NCI-H2081 treated with DMSO at 0.1 percent for 48 hours (cell line): ENCODE measurements at places on chromosomes 4 and X.

- no peak for DNase-seq
These were observed 84.9 kb downstream of the ARHGAP6 start for GRCh38 chrX:11580789-11581188.

GRCh38 chr4:53994382-53995102 lies 69.9 kb downstream of the CHIC2 start:
- no peak for DNase-seq

DNA sequence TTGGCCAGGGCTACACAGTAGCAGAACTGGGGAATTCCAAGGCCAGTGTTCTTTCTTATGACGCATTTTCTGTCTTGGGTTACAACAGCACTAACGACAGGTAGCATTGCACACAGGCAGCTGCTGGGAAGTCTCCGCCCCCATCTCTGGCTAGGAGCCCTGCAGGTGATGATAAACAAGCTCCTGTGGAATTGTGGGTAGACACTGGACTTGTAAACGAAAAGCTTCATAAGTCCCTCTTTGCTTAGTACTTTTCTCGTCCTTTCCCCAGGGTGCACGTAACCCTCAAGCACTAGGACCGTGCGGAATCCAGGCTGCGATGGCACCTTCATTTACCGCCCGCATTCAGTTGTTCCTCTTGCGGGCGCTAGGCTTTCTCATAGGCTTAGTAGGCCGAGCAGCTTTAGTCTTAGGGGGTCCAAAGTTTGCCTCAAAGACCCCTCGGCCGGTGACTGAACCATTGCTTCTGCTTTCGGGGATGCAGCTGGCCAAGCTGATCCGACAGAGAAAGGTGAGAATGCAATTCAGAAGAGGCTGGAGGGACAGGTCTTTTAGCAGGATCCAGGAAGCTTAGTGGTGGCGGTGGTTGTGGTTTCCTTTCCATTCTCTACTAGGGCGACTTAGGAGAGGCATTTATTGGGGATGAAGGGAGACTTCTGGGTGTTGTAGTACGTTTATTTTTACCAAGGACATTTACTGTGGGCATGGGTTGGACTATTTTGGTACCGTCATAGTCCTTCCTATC lies at the start of gene FAAH2:
Gene FAAH2 (plus strand): TSS at position 200 of the 745 bp plus-strand sequence. CDS start 120 bp downstream, at position 320.
- DNase-seq, result peak; percentile 64

DNA sequence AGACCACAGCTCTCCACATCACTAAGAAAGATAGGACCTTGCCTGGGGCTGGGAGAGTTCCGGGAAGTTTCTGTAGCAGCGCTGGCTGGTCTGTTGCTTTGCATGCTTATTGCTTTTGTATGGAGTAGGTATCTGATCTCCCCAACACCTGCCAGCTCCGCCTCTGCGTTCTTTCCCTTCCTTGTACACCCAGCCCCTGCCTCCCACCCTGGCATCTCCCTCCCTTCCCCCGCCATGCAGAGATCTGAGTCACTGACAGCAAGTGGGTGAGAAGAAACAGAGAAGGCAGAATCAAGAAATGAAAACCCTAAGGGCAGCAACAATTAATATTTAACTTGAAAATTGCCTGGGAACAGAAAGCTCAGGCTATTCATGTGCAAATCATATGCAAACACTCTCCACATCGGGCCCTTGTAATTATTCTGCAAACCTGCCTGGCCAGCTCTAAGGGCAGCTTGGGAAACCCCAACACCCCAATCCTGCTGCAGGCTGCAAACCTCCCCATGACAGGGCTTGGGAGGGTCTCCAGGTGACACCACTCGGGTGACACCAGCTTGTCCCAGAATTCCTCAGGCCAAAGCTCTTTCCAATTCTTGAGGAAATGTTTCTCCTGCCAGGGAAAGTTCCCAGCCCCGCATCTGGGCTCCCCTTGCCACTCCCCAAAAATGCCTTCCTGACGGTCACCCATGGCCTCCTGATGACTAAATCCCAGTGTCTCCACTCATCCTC lies 257.2 kb downstream of the FBXW7 start:
- DNase-seq, result peak; percentile 1

- DNase-seq, result no peak
These were observed 645 bp downstream of the AMMECR1 start for GRCh38 chrX:110317061-110317819.

DNA sequence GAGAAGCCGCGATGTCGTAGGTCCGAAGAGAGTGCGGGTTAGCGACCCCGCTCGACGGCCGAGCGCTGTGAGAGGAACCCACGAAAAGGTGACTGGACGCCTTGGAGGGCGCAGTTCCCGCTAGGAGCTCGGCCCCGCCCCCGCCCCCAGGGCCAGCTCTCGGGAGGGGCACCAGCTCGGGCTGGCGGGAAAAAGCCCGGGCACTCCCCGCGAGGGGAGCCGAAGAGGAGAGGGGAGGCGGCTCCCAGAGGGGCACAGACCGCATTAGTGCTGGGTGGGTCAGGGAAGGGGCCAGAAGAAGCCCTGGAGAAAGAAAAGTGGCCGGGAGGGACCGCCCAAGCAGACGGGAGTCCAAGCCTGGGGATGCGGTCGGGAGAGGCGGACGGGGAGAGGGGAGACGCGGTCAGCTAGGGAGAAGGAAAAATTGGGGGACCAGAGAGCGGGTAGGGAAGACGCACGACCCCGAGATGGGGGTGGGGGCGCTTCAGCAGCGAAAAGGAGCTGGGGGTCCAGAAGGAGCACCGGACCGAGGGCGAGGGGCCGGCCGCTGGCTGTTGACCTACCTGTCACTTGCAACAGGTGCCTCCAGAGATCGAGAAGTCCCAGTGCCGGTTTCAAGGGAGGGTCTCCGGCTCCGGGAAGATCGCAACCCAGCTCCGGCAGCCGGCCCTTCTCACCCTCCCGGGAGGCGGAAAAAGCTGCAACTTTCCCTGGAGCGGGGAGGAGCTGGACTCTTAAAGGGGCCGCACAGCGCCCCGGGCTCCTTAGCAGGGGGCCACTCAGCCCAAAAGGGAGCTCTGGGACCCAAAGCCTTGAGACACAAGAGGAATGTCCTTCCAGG lies at the start of gene SYTL4:
Gene SYTL4 (minus strand): TSS at position 681 of the 841 bp plus-strand sequence. CDS start 30,084 bp downstream, outside the sequence.
- no peak for DNase-seq

DNA sequence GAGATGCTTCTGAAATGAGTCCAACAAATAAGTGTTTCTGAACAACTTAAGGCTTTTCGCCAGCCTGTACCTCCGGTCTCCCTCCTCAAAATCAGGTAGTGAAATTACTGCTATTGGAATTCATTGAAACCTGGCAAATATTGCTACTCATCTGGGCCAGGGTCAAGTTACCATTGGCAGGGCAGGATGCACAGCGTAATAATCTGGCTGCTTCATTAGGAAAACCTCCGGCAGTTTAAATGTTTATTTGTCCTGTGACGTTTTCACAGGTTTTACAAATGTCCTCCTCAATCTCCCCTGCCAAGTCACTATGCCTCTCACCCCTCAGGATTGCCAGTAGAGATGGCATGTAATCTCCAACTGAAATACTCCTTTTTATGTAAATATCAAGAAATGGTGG lies 92.6 kb upstream of the KDR start:
- no peak for DNase-seq

DNA sequence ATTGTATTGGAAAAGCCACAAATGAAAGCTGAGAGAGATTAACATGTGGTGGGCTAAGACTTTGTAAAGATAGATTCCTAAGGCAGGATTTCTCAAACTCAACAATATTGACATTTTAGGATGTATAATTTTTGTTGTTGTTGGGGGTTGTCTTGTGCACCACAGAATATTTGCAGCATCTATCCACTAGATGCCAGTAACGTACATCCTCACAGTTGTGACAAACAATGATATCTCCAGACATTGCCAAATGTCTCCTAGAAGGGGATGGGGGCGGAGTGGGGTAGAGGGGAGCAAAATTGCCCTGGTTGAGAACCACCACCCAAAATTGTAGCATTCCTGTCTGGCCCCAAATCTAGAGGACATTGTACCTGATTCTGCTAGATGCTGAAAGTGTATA lies 14.7 kb upstream of the CBR4 start:
- DNase-seq, result no peak

DNA sequence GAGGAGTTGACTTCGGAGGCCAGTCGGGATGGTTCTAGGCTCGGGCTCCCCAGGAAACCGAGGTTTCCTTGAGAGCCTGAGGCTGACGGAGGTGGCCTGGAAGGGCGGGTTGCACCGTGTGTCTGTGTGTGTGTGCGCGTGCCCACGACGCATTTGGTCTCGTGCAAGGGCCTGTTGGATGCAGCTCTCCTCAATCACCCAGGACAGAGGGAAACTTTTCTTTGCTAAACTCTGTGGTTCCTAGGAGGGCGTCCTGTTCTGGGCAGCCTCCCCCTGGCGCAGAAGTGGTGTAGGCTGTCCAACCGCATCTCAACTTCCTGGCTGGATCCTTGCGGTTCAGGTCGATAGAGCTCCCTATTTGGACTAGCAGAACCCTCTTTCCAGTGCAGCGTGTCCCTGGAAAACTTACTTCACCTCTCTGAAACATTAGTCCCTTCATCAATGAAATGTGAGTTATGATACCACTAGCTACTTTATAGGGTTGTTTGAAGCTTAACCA lies 973 bp downstream of the STK32B start:
- DNase-seq, result no peak

GRCh38 chr4:84800256-84800655 lies 166.2 kb downstream of the WDFY3 start:
- no peak for DNase-seq

DNA sequence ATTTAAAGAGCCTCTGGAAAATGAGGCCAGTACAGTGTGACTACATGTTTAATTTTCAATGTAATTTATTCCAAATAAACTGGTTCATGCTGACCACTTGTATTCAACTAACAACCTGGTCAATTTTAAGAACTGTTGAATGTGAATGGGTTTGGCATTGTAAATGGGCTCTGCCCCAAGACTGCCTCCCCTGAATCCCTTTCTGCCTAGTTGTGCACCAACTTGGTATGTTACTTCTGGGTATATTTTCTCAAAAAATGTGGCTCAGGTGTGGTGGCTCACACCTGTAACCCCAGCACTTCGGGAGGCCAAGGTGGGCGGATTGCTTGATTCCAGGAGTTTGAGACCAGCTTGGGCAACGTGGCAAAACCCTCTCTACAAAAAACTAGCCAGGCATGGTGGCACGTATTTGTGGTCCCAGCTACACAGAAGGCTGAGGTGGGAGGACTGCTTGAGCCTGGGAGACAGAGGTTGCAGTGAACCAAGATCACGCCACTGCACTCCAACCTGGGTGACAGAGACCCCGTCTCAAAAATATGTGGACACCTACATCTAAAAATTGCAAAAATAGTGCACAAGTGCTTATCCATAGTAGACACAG lies 7.2 kb downstream of the RPL9 start:
- DNase-seq, result no peak

GRCh38 chrX:97846718-97847237 lies 963.1 kb downstream of the RPA4 start:
- DNase-seq, result no peak

GRCh38 chrX:131650637-131651410 lies 107.0 kb downstream of the OR13H1 start:
- DNase-seq, result no peak

DNA sequence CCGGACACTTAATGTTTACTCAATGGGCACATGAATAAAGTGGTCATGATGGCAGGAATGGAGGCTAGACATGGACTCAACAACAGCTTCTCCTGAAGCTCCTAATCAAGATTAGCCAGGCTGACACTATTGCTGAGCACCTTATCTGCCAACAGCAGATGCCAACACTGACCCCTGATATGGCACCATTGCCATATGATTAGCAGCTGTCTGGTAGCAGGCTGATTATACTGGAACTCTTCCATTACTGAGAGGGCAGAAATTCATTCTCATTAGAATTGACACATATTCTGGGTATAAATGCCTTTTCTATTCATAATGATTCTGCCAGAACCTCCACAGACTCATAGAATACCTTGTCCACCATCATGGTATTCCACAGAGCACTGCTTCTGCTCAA lies 18.4 kb upstream of the AFF1 start:
- no peak for DNase-seq

DNA sequence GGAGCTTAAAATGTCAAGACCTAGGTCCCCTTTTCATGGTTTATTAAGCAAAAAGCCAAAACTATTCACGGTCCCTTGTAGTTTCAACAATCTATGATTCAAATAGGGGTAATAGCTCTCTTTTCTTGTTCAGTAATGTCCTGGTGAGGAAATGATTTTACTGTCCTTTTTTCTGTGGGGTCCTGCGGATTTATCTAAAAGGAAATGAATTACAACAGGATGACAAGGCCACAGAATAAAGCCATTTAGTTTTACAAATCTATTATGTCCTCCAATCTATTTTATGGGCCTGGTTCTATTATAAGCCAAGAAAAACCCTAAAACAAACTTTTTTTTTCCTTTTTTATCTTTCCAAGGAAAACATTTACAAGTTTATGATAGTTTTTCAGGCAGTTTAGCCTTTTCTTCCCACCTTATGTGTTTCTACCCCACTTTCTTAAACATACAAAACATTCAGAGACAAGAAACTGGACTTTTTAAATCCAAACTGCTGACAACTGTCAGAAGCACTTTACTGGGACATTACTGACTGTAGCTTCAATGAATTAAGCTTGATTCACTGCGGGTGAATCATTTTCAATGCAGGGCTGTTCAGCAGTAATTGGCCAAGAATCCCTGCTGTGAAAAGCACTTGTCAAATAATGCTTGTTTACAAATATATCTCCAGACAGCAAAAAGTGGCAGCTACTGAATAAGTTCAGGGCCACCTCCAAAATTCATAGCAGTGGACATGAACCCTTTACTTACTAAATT lies 4.3 kb downstream of the EPHA5 start:
- peak; percentile 33 for DNase-seq

DNA sequence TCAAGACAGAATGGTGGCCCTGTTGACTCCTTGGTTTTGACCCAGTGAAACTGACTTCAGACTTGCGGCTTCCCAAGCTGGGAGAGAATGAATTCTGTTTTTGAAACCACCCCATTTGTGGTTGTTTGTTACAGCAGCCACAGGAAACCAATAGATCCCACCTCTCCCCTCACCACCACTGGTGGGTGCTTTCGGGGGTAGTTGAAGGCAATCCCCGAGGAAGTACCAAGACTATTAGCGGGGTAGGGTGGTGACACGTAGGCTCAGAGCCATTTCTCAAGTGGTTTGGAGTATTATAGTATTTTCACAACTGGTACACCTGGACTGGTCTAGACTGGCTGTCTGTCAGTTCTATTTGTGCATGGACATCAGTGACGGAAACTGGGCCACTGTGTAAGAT lies 189.1 kb upstream of the RBPJ start:
- no peak for DNase-seq

GRCh38 chrX:48592971-48593370 lies 4.3 kb upstream of the WDR13 start:
- DNase-seq, result no peak
